NCI-H187 treated with DMSO at 0.1 percent for 48 hours (cell line): ENCODE measurements at places on chromosomes 6 and 20.

- DNase-seq, result no peak
These were observed 11.2 kb downstream of the GNAS-AS1 start for GRCh38 chr20:58839474-58839874.

DNA sequence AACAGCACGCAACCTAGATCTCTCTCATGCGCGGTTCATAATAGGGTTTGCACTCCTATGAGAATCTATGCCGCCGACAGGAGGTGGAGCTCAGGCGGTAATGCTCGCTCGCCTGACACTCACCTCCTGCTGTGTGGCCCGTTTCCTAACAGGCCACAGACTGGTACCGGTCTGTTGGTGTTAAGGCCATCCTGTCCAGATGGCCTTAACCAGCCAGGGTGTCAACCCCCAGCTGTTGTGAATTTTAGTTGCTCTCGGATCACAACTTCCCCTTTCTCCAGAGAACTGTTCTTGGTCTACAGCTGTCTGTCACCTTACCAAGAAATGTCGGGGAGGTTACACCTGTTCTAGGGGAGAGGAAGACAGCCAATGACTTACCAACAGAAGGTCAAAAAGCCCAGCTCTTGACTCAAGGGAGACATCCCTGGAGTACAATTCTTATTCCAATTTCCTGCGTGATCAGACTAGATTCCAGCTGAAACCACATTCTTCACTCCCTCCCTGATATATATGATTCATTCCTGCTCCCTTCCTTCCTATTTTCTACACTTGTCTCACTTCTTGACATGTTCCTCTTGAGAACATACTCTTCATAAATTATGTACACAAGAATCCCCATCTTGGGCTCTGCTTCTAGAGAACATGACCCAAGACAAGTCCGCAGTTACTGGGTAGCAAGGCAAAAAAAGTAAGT is 23.1 kb upstream of the DNAAF9 start:
- no peak for DNase-seq

DNA sequence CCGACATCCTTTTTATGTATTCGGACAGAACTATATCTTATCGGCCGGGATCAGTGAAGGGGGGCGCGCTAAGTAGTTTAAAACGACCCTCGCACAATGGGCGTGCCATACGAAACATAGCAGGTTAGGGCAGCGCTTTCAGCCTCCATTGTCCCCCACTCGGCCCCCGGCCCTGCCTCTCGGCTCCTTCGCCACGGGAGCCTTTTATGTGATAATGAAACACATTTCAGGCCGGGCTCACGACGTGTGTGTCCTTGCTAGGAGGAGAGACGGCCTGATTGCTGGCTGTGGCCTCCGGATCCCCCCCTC is 5.3 kb downstream of the FOXA2 start:
- DNase-seq, result no peak

DNA sequence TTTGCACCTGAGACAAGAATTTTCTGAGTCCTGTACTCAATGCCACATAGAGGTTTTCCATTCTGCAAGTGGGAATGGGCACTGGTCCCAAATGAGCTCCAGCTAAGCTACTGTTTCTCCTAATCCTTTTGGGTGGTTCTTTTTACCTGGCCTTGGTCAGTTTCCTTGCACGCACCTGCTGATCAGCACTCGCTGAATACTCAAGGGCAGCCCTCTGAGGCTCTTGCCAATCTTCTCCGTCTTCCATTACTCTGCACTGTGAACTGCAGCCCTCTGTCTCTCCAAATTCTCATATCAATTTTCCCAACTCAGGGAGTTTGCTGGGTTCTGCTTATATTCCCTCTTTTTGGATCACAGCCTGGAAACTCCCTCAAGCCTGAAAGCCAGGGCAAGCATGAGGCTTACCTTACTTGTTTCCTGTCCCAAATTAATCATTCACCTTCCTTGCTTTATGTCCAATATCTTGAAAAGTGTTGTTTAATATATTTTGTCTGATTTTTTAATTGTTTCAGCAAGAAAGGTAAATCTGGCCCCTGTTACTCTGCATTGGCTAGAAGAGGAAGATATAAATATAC is 138.0 kb upstream of the TBX18 start:
- no peak for DNase-seq

DNA sequence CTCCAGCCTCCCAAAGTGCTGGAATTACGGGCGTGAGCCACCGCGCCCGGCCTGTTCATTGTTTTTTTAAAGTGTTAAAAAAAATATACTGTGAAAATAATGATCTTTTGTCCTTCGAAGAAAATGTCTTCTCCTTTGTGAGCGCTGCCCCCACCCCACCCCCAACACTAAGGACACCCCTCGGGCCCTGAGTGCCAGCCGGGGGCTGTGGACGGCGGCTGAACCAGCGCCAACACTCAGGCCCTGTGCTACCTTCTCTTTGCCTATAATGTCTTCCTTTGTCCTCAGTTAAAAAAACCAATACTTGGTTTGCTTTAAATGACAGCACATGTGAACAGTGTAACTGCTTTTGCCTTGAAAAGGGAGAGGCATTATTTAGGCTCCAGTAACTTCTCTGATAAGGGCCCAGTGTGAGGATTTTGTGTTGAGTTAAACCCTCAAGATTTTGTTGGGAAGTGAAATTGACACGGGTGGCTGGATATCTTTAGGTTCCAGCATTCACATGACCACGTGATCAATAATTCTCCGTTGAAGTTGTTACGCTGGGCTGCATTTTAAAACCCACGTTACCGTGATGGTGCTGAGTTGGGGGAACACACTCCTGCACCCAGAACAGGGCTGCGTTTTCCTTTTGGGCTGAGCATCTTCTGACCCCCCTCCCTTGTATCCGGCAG is 9.5 kb upstream of the ADRM1 start:
- DNase-seq, result no peak

DNA sequence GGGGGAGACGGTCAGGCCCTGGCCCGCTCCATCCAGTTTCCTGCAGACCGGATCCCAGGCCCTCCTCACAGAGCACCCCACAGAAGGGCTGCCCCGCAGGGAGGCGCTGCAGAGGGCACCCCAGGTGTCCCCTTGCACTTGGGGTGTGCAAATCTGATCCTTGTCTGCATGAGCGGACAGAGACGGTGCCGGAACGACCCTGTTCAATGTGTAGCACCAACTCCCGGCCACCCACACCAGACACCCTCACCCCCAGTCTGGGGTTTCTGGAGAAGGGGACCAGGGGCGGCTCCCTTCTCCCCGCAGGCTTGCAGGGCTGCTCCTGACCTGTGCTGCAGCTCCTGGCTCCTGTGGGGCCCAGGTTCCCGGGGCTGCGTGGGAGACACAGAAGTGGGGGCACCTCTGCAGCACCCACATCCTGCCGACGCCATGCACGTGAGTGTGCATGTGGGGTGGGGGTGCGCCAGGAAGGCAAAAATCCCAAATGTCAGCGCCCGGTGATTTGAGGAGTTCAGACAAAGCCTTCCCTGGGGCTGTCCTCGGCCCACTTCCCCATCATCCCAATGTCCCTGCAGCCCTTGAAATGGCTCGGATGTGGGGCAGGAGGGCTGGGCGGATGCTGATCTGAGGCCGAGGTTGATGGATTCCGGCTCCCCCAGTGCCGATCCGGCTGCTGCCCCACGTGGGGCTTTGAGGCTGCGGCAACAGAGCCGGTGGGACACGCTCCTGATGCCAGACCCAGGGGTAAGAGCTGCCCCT is 85.3 kb upstream of the BHLHE23 start:
- DNase-seq, result no peak

GRCh38 chr6:87012743-87013142 is 75.4 kb downstream of the HTR1E start:
- DNase-seq, result no peak

DNA sequence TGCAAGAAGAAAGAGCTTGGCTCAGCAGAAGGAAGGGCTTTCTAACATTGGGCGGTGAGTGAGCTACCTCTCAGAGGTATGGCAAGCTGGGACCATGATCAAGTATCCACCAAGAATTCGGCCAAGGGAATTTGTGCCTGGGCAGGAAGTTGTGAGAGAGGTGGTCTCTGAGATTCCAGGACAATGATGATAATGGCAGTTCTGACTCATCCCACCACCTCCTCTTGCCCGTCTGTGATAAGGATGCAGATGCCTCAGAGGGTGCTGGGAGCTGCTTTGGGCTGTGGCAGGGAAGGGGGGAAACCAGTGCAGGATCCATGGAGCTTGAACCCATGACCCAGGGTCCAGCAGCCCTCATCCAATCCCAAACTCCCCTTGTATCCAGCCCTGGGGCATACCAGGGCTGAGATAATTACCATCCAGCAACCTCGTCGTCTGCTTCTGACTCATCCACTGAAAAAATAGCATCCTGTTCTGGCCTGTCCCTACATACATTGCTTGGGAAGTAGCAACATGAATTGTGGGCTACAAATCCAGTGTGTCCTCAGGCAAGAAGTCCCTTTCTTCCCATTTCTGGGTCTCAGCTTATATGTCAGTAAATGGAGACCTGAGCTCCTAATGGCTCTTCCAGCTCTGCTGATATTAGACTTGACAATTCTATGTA is 5.9 kb downstream of the TGM6 start:
- DNase-seq, result no peak

GRCh38 chr6:33172688-33173534 is 19.4 kb downstream of the COL11A2 start:
- DNase-seq, result no peak

GRCh38 chr20:60258255-60258863 is 300.1 kb downstream of the CDH26 start:
- DNase-seq, result no peak

- DNase-seq, result no peak
These were observed 28.1 kb upstream of the AHI1 start for GRCh38 chr6:135525594-135525993.

- DNase-seq, result no peak
These were observed 61.1 kb upstream of the TBX18 start for GRCh38 chr6:84825461-84825860.

GRCh38 chr6:144488590-144488989 is 203.5 kb downstream of the UTRN start:
- DNase-seq, result no peak

DNA sequence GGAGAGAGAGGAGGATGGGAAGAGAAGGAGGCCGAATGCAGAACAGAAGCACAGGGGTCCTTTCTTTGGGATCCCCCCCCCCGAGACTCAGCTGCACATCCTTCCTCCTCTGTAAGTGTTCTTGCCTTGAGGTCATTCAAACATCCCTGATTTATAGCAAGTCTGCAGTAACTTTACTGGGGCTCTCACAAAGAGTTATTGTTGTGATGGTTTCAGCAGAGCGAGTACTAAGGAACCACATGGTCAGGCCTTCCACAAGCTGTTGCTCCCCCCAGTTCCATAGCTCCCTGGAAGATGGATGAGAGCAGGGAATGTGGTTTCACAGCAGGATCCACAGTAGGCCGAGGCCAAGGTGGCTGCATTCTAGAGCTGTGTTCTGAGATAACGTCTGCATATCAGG is 351.4 kb upstream of the CDH4 start:
- DNase-seq, result no peak

GRCh38 chr6:12116264-12116800 is 104.2 kb downstream of the HIVEP1 start:
- no peak for DNase-seq

DNA sequence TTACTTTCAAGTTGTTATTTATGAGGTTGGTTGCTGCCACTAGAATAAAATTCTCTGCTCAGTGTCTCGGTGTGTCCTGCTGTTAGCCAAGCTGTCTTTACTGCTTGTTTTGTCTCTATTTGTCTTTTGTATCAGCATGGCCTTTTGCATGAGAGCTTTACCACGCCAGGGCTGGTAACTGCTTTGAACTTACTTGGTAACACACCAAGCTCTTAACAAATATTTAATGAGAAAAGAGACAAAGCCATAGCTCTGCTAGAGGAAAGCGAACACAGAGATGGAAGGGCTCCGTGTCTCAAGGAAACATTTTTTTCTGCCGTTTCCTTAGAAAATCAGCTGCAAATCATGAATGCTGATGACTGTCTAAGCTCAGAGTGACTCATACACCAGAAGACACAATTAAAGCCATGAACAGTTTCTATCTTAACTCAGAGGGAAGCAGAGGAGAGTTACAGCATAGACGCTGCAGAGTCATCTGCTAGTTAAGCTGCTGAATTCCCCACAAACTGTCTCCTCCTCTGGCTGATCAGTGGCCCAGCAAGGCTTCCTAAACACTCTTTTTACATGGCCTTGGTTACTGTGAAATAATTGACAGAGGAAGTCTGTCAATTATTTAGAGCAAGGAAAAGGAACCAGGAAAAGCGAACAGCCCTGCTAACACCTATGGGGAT is 44.8 kb downstream of the AGPAT4 start:
- DNase-seq, result no peak

GRCh38 chr20:8527998-8528723 is 396.1 kb downstream of the PLCB1 start:
- DNase-seq, result no peak

DNA sequence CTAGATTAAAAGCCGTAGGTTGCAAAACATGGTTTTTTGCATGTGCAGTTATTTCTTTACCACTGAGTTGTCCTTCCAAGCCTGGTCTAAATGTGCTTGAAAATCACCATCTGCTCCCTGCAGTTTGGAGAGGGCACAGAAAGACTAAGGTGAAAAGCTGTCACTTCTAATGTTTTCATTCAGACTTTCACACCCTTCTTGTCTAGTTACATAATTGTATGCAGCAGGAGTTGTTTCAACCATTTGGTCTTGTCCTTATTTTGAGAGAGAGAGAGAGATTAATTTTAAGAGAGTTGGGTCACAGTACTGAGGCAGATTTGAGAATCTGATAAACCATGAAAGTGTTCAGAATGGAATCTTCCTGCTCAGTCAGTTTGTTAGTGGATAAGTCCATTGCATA is 82.5 kb downstream of the ARID1B start:
- no peak for DNase-seq

DNA sequence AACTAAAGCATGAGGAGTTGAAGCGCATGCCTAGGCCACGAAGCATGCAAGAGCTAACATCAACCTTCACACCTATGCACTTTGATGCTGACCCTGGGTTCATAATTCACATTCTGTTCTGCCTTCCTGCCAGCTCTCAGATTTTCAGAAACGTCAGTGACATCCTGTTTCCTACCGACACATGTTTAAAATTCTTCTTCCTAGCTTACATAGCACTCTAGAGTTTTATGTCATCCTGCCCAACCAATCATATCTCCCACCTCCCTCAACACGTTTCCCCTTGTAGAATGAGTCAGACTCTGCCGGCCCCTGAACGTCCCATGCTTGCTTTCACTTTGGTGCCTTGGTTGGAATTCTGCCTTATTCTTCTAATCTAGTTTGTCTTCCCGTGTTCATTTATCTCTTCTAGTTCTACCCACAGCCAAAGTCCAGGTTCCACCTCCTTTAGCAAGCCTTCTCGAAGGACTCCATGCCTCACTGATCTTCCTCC is 97.2 kb upstream of the MAP7 start:
- no peak for DNase-seq

DNA sequence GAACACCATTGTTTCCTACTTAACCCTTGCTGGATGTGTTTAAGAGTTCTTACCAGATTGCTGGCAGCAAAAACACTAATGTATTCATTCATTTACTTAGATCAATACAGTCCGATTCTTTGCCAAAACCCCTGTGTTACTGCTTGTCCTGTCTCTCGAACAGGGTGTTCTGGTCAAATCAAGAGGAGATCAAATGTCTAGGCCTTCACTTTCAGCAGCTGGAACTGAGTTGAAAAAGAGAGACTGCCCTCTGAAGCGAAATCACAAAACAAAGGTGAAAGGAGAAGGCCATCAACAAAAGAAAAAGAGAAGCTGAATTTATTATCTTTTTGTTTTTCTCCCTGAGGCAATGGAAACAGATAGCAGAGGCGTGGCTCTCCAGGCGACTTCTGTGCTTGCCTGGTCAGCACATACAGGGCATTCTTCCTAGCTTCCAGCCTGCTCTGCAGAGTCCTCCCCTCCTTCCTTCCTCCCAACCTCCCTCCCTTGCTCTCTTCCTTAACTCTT is 44.1 kb upstream of the GCM1 start:
- no peak for DNase-seq
